A549 treated with ZK216348 at 1 μM for 4 hours (cell line): ENCODE measurements at places on chromosomes 7 and 10. TPM values are rescaled to one million over a fixed set of nuclear protein-coding genes. Genes with fewer than 3 reads are reported as not detected.

Gene PLXNA4
- total RNA-seq: 0.49 to 1.6 TPM (median 0.74 TPM) in 5 replicates

Gene CAV1
- 448 to 635 TPM (median 529 TPM) in 5 replicates for total RNA-seq

Gene WNT16
- 0.07 to 0.19 TPM (median 0.13 TPM) in 4 of 5 replicates, not detected in the other for total RNA-seq

Gene HABP2
- 0.07 to 0.12 TPM (median 0.09 TPM) in 4 of 5 replicates, not detected in the other for total RNA-seq

Gene HOXA11
- total RNA-seq: 0.33 to 0.90 TPM (median 0.61 TPM) in 5 replicates

Gene GPR26
- total RNA-seq: not detected in 5 replicates

Gene C10orf53
- not detected in 5 replicates for total RNA-seq

Gene C10orf88
- 6.6 to 9.6 TPM (median 8.6 TPM) in 5 replicates for total RNA-seq

Gene TCERG1L
- total RNA-seq: not detected in 5 replicates

Gene TAS2R41
- not detected in 5 replicates for total RNA-seq

Gene PTPRN2
- 0.33 to 1.5 TPM (median 0.86 TPM) in 5 replicates for total RNA-seq

Gene NAT16
- 0.13 to 0.29 TPM (median 0.22 TPM) in 5 replicates for total RNA-seq

Gene CCDC3
- 0.72 to 1.3 TPM (median 1.1 TPM) in 5 replicates for total RNA-seq

Gene SP8
- total RNA-seq: not detected in 5 replicates

Gene SDK1
- total RNA-seq: 0.40 to 0.72 TPM (median 0.66 TPM) in 5 replicates

Gene FGL2
- total RNA-seq: not detected in 5 replicates

Gene SCIN
- 0.30 to 0.71 TPM (median 0.45 TPM) in 5 replicates for total RNA-seq

Gene MNX1
- total RNA-seq: 4.1 to 9.4 TPM (median 5.7 TPM) in 5 replicates

Gene ZNF239
- total RNA-seq: 2.0 to 2.8 TPM (median 2.4 TPM) in 5 replicates

Gene NPFFR1
- total RNA-seq: not detected in 5 replicates

Gene IL6
- total RNA-seq: 0.83 to 8.5 TPM (median 2.0 TPM) in 5 replicates

Gene CRPPA
- 0.25 to 0.98 TPM (median 0.62 TPM) in 5 replicates for total RNA-seq

Gene PON1
- 0.37 to 1.5 TPM (median 0.92 TPM) in 5 replicates for total RNA-seq

Gene PAX2
- 0.20 to 0.34 TPM (median 0.26 TPM) in 5 replicates for total RNA-seq

Gene HOXA3
- 3.8 to 9.6 TPM (median 8.0 TPM) in 5 replicates for total RNA-seq

Gene SEPTIN7
- 140 to 298 TPM (median 196 TPM) in 5 replicates for total RNA-seq

Gene FAM237B
- not detected in 5 replicates for total RNA-seq

Gene SORCS3
- total RNA-seq: not detected in 5 replicates

Gene TMEM213
- total RNA-seq: not detected in 5 replicates

Gene PLEKHS1
- 0.04 to 0.12 TPM (median 0.09 TPM) in 3 of 5 replicates, not detected in the others for total RNA-seq

Gene NACAD
- 0.14 to 0.39 TPM (median 0.35 TPM) in 5 replicates for total RNA-seq

Gene EZH2
- 20.8 to 24.5 TPM (median 23.4 TPM) in 5 replicates for total RNA-seq

Gene PNLIPRP3
- total RNA-seq: not detected in 5 replicates

Gene NKX1-2
- 0.07 TPM in 1 of 5 replicates, not detected in the others for total RNA-seq
